ENCODE measurements at places on chromosomes 4 and X. TPM values are rescaled to one million over a fixed set of nuclear protein-coding genes. Genes with fewer than 3 reads are reported as not detected.
A peak's percentile ranks its signal among the peaks of the same experiment; 100 is the strongest.

DNA sequence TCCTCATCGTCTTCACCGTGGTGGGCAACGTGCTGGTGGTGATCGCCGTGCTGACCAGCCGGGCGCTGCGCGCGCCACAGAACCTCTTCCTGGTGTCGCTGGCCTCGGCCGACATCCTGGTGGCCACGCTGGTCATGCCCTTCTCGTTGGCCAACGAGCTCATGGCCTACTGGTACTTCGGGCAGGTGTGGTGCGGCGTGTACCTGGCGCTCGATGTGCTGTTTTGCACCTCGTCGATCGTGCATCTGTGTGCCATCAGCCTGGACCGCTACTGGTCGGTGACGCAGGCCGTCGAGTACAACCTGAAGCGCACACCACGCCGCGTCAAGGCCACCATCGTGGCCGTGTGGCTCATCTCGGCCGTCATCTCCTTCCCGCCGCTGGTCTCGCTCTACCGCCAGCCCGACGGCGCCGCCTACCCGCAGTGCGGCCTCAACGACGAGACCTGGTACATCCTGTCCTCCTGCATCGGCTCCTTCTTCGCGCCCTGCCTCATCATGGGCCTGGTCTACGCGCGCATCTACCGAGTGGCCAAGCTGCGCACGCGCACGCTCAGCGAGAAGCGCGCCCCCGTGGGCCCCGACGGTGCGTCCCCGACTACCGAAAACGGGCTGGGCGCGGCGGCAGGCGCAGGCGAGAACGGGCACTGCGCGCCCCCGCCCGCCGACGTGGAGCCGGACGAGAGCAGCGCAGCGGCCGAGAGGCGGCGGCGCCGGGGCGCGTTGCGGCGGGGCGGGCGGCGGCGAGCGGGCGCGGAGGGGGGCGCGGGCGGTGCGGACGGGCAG, 792 bp downstream of the ADRA2C start:
- no peak for DNase-seq
- H3K27ac ChIP-seq: no peak overlapping the region
- no peaks in the 10 kb centered on the region for H3K36me3 ChIP-seq
- no peaks in the 10 kb centered on the region for H3K4me1 ChIP-seq

GRCh38 chr4:2598511-2599303, 62.3 kb downstream of the FAM193A start:
- H3K27ac ChIP-seq: no peak overlapping the region
- no peaks in the 10 kb centered on the region for H3K27me3 ChIP-seq
- no peaks in the 10 kb centered on the region for H3K36me3 ChIP-seq
- DNase-seq: no peak

DNA sequence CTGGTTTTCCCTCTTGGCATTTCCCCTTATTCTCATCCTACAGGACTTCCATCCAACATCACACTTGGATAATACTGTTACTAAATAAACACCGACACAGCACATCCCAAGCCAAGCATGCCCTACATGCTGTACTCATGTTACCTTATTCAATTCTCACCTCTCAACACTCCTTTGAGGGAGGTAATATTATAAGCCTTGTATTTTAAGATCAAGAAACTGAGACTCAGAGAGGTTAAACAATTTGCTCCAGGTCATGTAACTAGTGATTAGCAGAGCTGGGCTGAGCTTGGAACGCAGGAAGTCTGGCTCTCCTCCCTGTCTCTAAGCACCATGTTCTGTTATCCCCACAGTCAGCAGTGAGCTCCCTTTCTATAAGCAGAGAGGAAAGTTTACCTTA, 333.6 kb upstream of the IGFBP7 start:
- no peaks in the 10 kb centered on the region for H3K27me3 ChIP-seq
- no peak for DNase-seq
- no peaks in the 10 kb centered on the region for H3K36me3 ChIP-seq

UNC5C gene
- total RNA-seq: 72.0 TPM

- no peaks in the 10 kb centered on the region for H3K4me1 ChIP-seq
- no peak for DNase-seq
- no peak overlapping the region for H3K4me3 ChIP-seq
- no peaks in the 10 kb centered on the region for H3K36me3 ChIP-seq
- no peak overlapping the region for H3K27ac ChIP-seq
- H3K27me3 ChIP-seq: no peaks in the 10 kb centered on the region
These were observed 77.0 kb downstream of the FBXW7 start for GRCh38 chr4:152458801-152459302.

GRCh38 chr4:186486172-186486571, 69.2 kb downstream of the MTNR1A start:
- H3K4me3 ChIP-seq: no peak overlapping the region
- no peak for DNase-seq
- H3K27me3 ChIP-seq: no peaks in the 10 kb centered on the region
- no peak overlapping the region for H3K27ac ChIP-seq
- no peaks in the 10 kb centered on the region for H3K4me1 ChIP-seq
- no peaks in the 10 kb centered on the region for H3K36me3 ChIP-seq

DNA sequence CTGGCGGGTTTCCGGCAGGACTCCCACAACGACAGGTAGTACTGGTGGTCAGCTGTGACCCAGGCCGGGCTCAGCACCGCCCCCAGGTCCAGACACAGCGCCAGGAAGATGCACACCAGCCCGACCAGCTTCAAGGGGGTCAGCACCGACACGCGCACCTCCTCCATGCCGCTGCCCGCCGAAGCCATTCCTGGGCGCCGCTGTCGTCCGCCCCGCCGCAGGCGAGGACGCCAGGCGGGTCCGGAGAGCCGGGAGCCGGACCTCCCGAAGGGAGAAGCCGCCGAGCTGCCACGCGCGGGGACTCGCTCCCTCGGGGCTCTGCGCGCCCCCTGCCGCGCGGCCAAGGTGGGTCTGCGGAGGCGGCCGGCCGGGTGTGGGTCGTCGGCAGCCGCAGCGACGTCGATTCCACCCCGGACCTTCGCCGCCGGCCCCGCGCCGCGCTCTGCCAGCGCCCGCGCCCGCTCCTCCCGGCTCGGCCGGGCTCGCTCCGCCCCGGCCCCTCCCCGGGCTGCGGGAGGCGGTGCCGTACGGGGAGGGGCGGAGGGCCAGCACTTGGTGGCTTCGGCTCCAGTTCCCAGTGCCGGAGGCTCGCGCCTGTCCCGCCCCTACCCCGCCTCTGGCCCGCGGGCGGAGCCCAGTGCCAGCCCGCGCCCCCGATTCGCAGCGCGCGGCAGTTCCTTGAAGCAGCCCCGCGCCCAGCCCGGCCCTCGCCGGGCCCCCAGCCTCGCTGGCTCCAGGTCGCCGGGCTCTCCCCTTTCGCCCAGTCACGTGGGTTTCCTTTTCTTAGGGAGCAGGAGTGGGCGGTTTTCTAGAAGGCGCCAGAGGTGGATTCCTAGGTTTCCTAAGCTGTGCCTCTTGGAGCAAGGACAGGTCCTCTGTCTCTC, at the start of gene TMEM47:
TMEM47 (minus strand) TSS at position 444 of the 884 bp plus-strand sequence; CDS start at position 188, 256 bp downstream.
- H3K27me3 ChIP-seq: no peaks in the 10 kb centered on the region
- H3K4me1 ChIP-seq: no peaks in the 10 kb centered on the region
- no peaks in the 10 kb centered on the region for H3K36me3 ChIP-seq
- H3K4me3 ChIP-seq: peak within 1 kb of the TSS; percentile 38
- peak; percentile 79 for DNase-seq

- H3K27me3 ChIP-seq: no peaks in the 10 kb centered on the region
- no peaks in the 10 kb centered on the region for H3K36me3 ChIP-seq
- H3K4me3 ChIP-seq: no peak overlapping the region
- H3K27ac ChIP-seq: no peak overlapping the region
These were observed 194.8 kb downstream of the CHRDL1 start for GRCh38 chrX:110600745-110601310.

DNA sequence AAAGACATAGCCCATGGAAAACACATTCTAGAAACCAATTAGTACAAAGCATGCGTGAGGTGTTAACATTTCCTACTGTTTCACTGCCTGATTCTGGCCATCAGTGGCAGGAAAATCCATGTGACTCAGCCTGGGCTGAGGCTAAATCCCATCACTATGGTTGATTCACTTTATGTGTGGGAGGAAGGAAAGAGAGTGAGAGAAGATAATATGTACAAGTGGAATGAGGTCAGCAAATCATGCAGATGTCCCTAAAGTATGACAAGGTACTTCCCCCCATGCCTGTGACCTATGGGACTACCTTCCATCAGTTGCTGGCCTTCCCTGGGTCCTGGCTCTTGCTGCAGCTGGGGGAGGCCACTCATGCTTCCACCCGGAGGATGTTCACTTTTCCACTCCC, 64.2 kb upstream of the MAP3K15 start:
- DNase-seq: no peak
- no peaks in the 10 kb centered on the region for H3K27me3 ChIP-seq
- H3K4me3 ChIP-seq: no peak overlapping the region
- H3K4me1 ChIP-seq: peaks cover 3% of the 10 kb centered on the region
- H3K36me3 ChIP-seq: no peaks in the 10 kb centered on the region

GRCh38 chrX:41491267-41492004, 44.3 kb downstream of the NYX start:
- no peaks in the 10 kb centered on the region for H3K36me3 ChIP-seq
- peak; percentile 15 for DNase-seq
- H3K4me3 ChIP-seq: no peak overlapping the region
- H3K4me1 ChIP-seq: no peaks in the 10 kb centered on the region
- H3K27me3 ChIP-seq: no peaks in the 10 kb centered on the region

DNA sequence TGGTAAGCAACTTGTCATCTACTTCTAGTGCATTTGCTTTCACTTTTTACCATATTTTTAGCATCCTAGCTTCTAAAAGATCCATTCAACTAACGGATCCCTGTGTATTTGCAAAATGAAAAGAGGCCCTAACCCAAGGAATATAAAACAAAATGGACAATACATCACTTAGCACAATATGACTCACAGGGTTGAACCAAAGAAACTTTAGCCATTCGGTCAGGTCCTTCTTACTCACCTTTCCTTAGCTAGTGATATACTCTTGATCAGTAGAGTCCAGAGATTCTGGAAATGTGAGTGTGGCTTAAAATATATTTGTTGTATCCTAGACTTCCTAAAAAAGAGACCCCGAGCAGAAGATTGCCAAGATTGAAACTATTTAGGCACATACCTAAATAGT, 19.5 kb downstream of the TMPRSS11E start:
- no peaks in the 10 kb centered on the region for H3K36me3 ChIP-seq
- no peaks in the 10 kb centered on the region for H3K27me3 ChIP-seq
- no peaks in the 10 kb centered on the region for H3K4me1 ChIP-seq
- no peak for DNase-seq
- H3K4me3 ChIP-seq: no peak overlapping the region

- no peaks in the 10 kb centered on the region for H3K27me3 ChIP-seq
- no peaks in the 10 kb centered on the region for H3K36me3 ChIP-seq
- no peaks in the 10 kb centered on the region for H3K4me1 ChIP-seq
- H3K4me3 ChIP-seq: no peak overlapping the region
- H3K27ac ChIP-seq: no peak overlapping the region
- DNase-seq: no peak
These were observed 23.5 kb upstream of the GALNT7 start for GRCh38 chr4:173145131-173145530.

GRCh38 chrX:146854281-146854680, 39.7 kb upstream of the CXorf51A start:
- H3K27me3 ChIP-seq: no peaks in the 10 kb centered on the region
- no peaks in the 10 kb centered on the region for H3K36me3 ChIP-seq
- no peak overlapping the region for H3K4me3 ChIP-seq
- no peak overlapping the region for H3K27ac ChIP-seq
- DNase-seq: no peak

- H3K4me1 ChIP-seq: peaks cover 34% of the 10 kb centered on the region
- H3K36me3 ChIP-seq: no peaks in the 10 kb centered on the region
- H3K27me3 ChIP-seq: peaks cover 17% of the 10 kb centered on the region
These were observed 2.7 kb downstream of the SPON2 start for GRCh38 chr4:1169691-1170096.

- no peaks in the 10 kb centered on the region for H3K27me3 ChIP-seq
- no peak for DNase-seq
- H3K27ac ChIP-seq: no peak overlapping the region
- no peaks in the 10 kb centered on the region for H3K36me3 ChIP-seq
- H3K4me1 ChIP-seq: no peaks in the 10 kb centered on the region
- no peak overlapping the region for H3K4me3 ChIP-seq
These were observed 45.1 kb upstream of the AADAT start for GRCh38 chr4:170134821-170135220.

DNA sequence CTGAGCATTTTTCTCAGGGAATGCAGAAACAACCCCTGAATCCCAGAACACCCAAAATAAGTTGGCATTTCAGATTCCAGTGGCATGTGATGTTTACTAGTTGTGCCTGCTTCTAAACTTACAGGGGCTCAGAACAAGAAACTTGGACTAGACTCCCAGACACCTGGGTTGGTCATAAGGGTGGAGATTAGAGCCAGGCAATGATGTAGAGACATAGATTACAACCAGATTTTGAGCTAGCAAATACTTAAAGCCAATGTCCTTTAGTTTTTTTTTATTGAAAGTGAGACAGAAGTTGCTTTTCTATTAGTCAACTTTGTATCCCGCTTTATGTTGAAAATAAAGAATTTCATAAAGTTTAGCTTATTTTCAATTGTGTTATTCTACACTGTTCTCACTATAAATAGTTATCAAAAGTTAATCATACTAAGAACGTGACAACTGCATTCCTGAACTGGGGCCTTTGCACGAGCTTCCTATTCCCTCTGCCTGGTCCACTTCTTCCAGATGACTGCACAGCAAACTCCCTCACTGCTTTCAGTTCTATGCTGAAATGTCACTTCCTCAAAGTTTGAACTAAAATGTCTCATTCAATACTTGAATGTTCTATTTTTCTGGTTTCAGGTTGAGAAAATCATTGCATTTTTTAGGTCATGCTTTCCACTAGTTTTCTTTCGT, 224.7 kb upstream of the PPP1R2C start:
- H3K27me3 ChIP-seq: peaks cover 4% of the 10 kb centered on the region
- no peaks in the 10 kb centered on the region for H3K36me3 ChIP-seq
- no peaks in the 10 kb centered on the region for H3K4me1 ChIP-seq
- no peak overlapping the region for H3K4me3 ChIP-seq
- DNase-seq: no peak

GRCh38 chr4:40003986-40004385, 26.3 kb upstream of the PDS5A start:
- H3K27ac ChIP-seq: no peak overlapping the region
- DNase-seq: no peak
- no peak overlapping the region for H3K4me3 ChIP-seq

- H3K36me3 ChIP-seq: no peaks in the 10 kb centered on the region
- H3K27ac ChIP-seq: no peak overlapping the region
- no peak for DNase-seq
- no peak overlapping the region for H3K4me3 ChIP-seq
- H3K27me3 ChIP-seq: no peaks in the 10 kb centered on the region
- no peaks in the 10 kb centered on the region for H3K4me1 ChIP-seq
These were observed 27.7 kb downstream of the NIPAL1 start for GRCh38 chr4:48044298-48044697.

GRCh38 chr4:105453550-105454205, 20.2 kb downstream of the PPA2 start:
- no peak overlapping the region for H3K4me3 ChIP-seq
- no peak for DNase-seq
- no peaks in the 10 kb centered on the region for H3K4me1 ChIP-seq
- H3K36me3 ChIP-seq: no peaks in the 10 kb centered on the region
- H3K27me3 ChIP-seq: no peaks in the 10 kb centered on the region
- no peak overlapping the region for H3K27ac ChIP-seq

TCEAL6 gene
- total RNA-seq: not detected

EFNB1 gene
- 26.9 TPM for total RNA-seq

NAT8L gene
- total RNA-seq: 1.7 TPM

GRCh38 chr4:5361968-5362367, 310.7 kb downstream of the STK32B start:
- no peak for DNase-seq
- H3K4me3 ChIP-seq: no peak overlapping the region
- no peak overlapping the region for H3K27ac ChIP-seq
- H3K36me3 ChIP-seq: no peaks in the 10 kb centered on the region
- no peaks in the 10 kb centered on the region for H3K4me1 ChIP-seq
- no peaks in the 10 kb centered on the region for H3K27me3 ChIP-seq
